Progenitor cell of endocrine pancreas (in vitro differentiated cells): ENCODE measurements at places on chromosomes 3 and 15.

GRCh38 chr3:103134023-103134724 lies 699.4 kb downstream of the ZPLD1 start:
- peaks cover 6% of the 10 kb centered on the region for H3K4me1 ChIP-seq
- H3K27ac ChIP-seq = no peak overlapping the region
- no peak overlapping the region for H3K4me3 ChIP-seq
- no peaks in the 10 kb centered on the region for H3K27me3 ChIP-seq

DNA sequence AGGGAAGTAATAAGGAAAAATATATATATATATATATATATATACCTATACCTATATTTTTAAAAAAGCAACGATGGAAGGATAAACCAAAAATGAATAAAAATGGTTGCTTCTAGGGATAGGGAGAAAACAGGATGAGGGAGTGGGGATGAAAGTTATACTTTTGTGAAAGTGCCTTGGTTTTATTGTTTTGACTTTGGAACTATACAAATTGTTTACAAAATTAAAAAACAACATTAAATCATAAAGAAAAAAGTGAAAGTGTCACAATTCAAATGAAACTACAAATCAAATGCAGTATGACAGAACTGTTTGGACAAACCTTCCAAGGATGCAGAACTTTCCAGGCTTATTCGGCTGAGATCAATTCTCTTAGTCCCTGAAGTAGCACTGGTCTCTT lies 54.4 kb downstream of the SLC24A1 start:
- no peaks in the 10 kb centered on the region for H3K27me3 ChIP-seq
- no peak for DNase-seq
- no peak overlapping the region for H3K27ac ChIP-seq
- H3K36me3 ChIP-seq = peaks cover 2% of the 10 kb centered on the region
- no peak overlapping the region for H3K4me3 ChIP-seq

DNA sequence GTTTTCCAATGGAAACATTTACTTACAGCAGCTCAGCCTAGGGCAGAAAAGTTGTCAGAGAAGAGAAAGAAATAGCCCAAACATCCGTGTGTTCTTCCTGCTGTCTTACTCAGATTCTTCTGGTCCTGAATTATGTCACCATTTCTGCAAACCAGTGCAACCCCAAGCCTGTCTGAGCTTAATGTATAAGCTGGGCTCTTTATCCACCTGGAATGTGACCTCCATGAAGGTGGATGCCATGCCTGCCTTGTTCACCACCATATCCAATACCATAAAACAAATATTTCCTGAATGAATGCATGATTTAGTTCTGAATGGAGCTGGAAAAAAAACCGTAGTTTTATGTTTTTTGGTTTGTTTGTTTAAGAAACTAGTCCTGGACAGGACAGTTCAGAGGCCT lies 150.9 kb downstream of the RYR3 start:
- H3K27ac ChIP-seq = no peak overlapping the region
- H3K4me3 ChIP-seq = no peak overlapping the region
- H3K27me3 ChIP-seq = no peaks in the 10 kb centered on the region
- H3K36me3 ChIP-seq = no peaks in the 10 kb centered on the region
- DNase-seq = no peak

GRCh38 chr15:62787401-62787800 lies 255.1 kb upstream of the TPM1 start:
- no peak for DNase-seq
- peaks cover 4% of the 10 kb centered on the region for H3K4me1 ChIP-seq
- H3K27ac ChIP-seq = no peak overlapping the region
- peaks cover 2% of the 10 kb centered on the region for H3K36me3 ChIP-seq
- no peaks in the 10 kb centered on the region for H3K27me3 ChIP-seq
- no peak overlapping the region for H3K4me3 ChIP-seq

- no peak overlapping the region for H3K27ac ChIP-seq
- H3K4me3 ChIP-seq = no peak overlapping the region
- H3K4me1 ChIP-seq = no peaks in the 10 kb centered on the region
- peaks cover 1% of the 10 kb centered on the region for H3K36me3 ChIP-seq
- no peaks in the 10 kb centered on the region for H3K27me3 ChIP-seq
These were observed 14.8 kb downstream of the FANCD2 start for GRCh38 chr3:10041034-10041433.

GRCh38 chr3:71111784-71112440 lies 471.6 kb downstream of the FOXP1 start:
- H3K36me3 ChIP-seq = peaks cover 37% of the 10 kb centered on the region
- no peak for DNase-seq

- no peaks in the 10 kb centered on the region for H3K36me3 ChIP-seq
- H3K4me1 ChIP-seq = peaks cover 8% of the 10 kb centered on the region
- H3K27me3 ChIP-seq = peaks cover 15% of the 10 kb centered on the region
- H3K27ac ChIP-seq = peak overlapping the region; percentile 98
- H3K4me3 ChIP-seq = no peak overlapping the region
- no peak for DNase-seq
These were observed 497 bp upstream of the CLASP2 start for GRCh38 chr3:33718595-33718907.

- no peak for DNase-seq
- no peak overlapping the region for H3K27ac ChIP-seq
- H3K4me1 ChIP-seq = peaks cover 1% of the 10 kb centered on the region
- H3K4me3 ChIP-seq = no peak overlapping the region
These were observed 613.3 kb upstream of the GOLIM4 start for GRCh38 chr3:168709073-168709472.

GRCh38 chr15:77066971-77067690 lies 3.8 kb downstream of the TSPAN3 start:
- H3K27me3 ChIP-seq = no peaks in the 10 kb centered on the region
- H3K27ac ChIP-seq = peak overlapping the region; percentile 69
- peak overlapping the region; percentile 48 for H3K4me3 ChIP-seq
- no peak for DNase-seq
- peaks cover 49% of the 10 kb centered on the region for H3K4me1 ChIP-seq

GRCh38 chr3:46594723-46595122 lies 17.6 kb upstream of the FAM240A start:
- H3K36me3 ChIP-seq = peaks cover 2% of the 10 kb centered on the region
- H3K27ac ChIP-seq = no peak overlapping the region
- no peak for DNase-seq
- no peaks in the 10 kb centered on the region for H3K27me3 ChIP-seq

- no peak overlapping the region for H3K27ac ChIP-seq
- H3K27me3 ChIP-seq = peaks cover 10% of the 10 kb centered on the region
- H3K4me1 ChIP-seq = peaks cover 3% of the 10 kb centered on the region
- DNase-seq = no peak
These were observed 90.4 kb downstream of the TBC1D2B start for GRCh38 chr15:77986891-77987764.

- H3K4me3 ChIP-seq = no peak overlapping the region
- H3K4me1 ChIP-seq = no peaks in the 10 kb centered on the region
- no peak overlapping the region for H3K27ac ChIP-seq
- DNase-seq = no peak
- H3K36me3 ChIP-seq = peaks cover 1% of the 10 kb centered on the region
These were observed 591.2 kb downstream of the FHIT start for GRCh38 chr3:60660026-60660425.

- H3K36me3 ChIP-seq = no peaks in the 10 kb centered on the region
- peaks cover 41% of the 10 kb centered on the region for H3K27me3 ChIP-seq
- H3K4me1 ChIP-seq = peaks cover 3% of the 10 kb centered on the region
These were observed 41.9 kb upstream of the TRA2B start for GRCh38 chr3:185979721-185980121.

DNA sequence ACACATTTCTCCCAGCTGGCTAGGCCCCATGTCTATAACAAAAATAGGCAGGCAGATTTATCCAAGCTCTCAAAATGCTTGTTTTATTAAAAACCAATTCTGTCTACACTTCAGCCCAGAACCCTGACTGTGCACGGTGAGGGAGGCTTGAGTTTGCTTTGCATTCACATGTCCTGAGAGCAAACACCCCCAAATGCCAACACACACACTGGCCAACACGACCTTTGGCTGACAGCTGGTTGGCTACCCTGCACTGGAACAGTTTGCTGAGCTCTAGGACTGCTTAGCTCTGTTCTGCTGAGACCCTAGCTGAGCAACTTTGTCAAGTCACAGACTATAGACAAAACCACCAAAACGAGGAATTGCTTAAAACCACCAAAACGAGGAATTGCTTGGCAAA lies 3.6 kb downstream of the STIMATE start:
- H3K36me3 ChIP-seq = no peaks in the 10 kb centered on the region
- DNase-seq = no peak

DNA sequence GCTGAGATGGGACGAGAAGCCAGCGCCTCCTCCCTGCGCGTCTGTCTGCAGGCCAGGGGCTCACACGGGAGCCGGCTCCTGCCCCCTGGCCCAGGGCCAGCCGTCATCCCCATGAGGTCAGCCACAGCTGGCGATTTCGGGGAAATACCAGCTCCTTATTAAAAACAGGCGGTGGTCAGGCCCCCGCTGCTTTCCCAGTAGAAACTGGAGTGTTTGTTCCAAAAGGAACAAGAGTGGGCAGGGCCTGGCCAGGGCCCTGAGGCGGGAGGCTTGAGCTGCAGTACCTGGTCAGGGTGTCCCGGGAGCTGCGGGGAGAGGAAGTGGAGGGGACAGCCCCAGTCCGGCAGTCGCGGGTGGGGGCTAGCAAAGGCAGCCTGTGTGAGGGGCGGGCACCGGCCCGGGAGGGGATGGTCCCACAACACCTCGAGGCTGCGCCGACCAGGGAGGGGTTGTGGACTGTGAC lies 17.8 kb downstream of the MYL3 start:
- peak overlapping the region; percentile 73 for H3K4me3 ChIP-seq
- H3K27me3 ChIP-seq = no peaks in the 10 kb centered on the region
- H3K27ac ChIP-seq = peak overlapping the region; percentile 87
- H3K36me3 ChIP-seq = peaks cover 5% of the 10 kb centered on the region

GRCh38 chr15:65376767-65377104 lies 1.1 kb downstream of the IGDCC3 start:
- peaks cover 16% of the 10 kb centered on the region for H3K36me3 ChIP-seq
- no peak for DNase-seq
- H3K27ac ChIP-seq = peak overlapping the region; percentile 85
- H3K4me3 ChIP-seq = peak overlapping the region; percentile 92
- peaks cover 10% of the 10 kb centered on the region for H3K27me3 ChIP-seq

- H3K4me3 ChIP-seq = no peak overlapping the region
- peaks cover 4% of the 10 kb centered on the region for H3K4me1 ChIP-seq
- H3K36me3 ChIP-seq = no peaks in the 10 kb centered on the region
These were observed 34.5 kb downstream of the SLC6A20 start for GRCh38 chr3:45761831-45762230.

DNA sequence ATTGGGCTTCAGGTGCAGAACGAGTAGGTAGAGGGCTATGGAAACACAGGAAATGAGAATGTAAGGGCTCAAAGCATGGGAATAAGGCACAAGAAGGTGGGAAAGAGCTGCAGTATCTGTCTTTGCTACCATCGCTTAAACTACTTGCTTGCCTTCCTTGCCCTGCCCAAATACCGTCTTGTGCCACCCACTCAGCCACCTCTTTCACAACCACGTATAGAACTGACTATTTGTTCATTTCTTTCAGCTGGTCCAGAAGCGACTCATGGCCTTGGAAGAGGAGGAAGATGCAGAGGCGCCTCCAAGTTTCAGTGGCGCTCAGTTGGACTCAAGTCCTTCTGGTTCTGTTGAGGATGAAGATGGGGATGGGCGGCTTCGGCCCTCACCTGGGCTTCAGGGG lies 11.8 kb downstream of the LPCAT4 start:
- DNase-seq = no peak
- H3K4me3 ChIP-seq = no peak overlapping the region
- H3K27me3 ChIP-seq = no peaks in the 10 kb centered on the region
- H3K27ac ChIP-seq = no peak overlapping the region

- H3K36me3 ChIP-seq = peaks cover 2% of the 10 kb centered on the region
- peaks cover 23% of the 10 kb centered on the region for H3K27me3 ChIP-seq
- peaks cover 8% of the 10 kb centered on the region for H3K4me1 ChIP-seq
- no peak overlapping the region for H3K27ac ChIP-seq
- DNase-seq = no peak
- no peak overlapping the region for H3K4me3 ChIP-seq
These were observed 128.9 kb downstream of the TFG start for GRCh38 chr3:100838157-100838556.

- H3K36me3 ChIP-seq = peaks cover 10% of the 10 kb centered on the region
- DNase-seq = no peak
- H3K4me1 ChIP-seq = peaks cover 4% of the 10 kb centered on the region
- no peak overlapping the region for H3K4me3 ChIP-seq
These were observed 1165.6 kb downstream of the NSUN3 start for GRCh38 chr3:95228416-95228815.

DNA sequence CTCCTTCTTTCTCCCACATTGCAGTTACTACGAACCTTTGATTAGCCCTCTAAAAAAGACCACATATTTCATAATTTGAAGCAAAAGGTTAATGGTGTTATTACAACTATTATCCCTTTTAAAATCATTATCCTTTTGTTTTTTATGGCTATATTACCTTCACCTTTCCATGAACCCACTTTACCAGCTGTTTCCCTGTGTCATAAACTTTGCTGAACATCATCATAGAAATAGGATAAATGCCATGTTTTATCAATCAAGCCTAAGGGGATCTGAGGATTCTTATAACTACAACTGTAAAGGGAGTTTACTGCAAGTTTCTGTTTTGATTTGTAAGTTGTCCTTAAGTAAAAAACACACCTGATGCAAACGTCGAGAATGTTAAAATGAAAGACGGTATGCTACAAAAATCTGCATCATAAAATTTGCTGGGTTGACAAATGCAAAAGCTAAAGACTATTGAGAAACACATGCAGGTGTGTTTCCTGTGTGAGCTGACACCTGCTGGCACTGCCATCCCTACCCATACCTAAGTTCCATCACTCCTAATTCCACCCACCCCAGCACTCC lies 39.1 kb upstream of the ARRDC4 start:
- no peaks in the 10 kb centered on the region for H3K4me1 ChIP-seq
- H3K36me3 ChIP-seq = peaks cover 1% of the 10 kb centered on the region
- no peak overlapping the region for H3K27ac ChIP-seq
- no peak for DNase-seq
